Adrenal gland (tissue), 19 donors: ENCODE measurements at places on chromosomes 3 and 15. TPM values are rescaled to one million over a fixed set of nuclear protein-coding genes. Genes with fewer than 3 reads are reported as not detected.

The SUSD5 gene
- polyA plus RNA-seq: 0.57 TPM

DNA sequence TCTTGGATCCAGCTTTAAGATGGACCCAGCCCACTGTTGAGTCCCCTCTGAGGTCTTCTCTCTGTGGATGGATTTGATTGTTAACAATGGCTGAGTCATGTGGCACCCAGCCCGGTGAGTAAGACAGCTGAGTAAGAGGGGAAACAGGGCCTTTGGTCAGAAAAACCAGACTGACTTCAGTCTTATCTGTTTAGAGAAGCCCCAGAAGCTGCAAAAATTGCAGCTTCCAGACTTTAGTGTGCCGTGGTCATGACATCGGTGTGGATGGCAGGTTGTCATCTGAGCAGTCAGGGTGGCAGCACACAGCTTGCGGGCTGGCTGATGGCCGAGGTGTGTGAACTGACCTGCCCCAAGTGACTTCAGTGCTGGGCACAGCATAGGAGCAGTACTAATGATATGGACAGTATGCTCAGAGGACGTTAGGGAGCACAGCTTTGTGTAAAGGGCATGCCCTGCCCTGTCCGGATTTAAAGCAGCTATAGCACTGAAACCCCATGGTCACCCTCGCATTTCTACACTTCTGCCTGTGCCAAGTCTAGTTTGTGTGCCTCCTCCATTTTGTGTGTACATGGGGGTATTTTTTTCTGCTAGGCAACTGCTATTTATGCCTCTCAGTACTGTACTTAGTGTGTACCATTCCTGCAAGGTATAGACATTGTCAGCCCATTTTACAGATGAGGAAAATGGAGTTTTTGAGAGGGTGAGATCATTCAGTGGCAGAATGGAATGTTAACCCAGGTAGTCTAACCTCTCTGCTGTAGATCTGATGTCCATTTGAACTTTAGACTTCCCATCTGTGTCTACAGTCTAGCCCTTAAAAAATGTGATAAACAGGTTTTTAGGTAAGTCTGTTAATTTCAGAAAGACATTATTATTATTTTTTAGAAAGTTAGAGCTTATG, 44.4 kb downstream of the FLNB start:
- H3K4me1 ChIP-seq: peaks cover 61% of the 10 kb centered on the region
- peak overlapping the region; percentile 61 for H3K27ac ChIP-seq
- no peaks in the 10 kb centered on the region for H3K36me3 ChIP-seq
- H3K27me3 ChIP-seq: no peaks in the 10 kb centered on the region

GRCh38 chr3:184209146-184209923, 20.1 kb upstream of the VWA5B2 start:
- peak overlapping the region; percentile 16 for H3K27ac ChIP-seq
- no peaks in the 10 kb centered on the region for H3K36me3 ChIP-seq
- peak; percentile 53 for DNase-seq
- peaks cover 28% of the 10 kb centered on the region for H3K4me1 ChIP-seq

The IQCF5 gene
- polyA plus RNA-seq: not detected

The SLC2A2 gene
- not detected for polyA plus RNA-seq

The RHCG gene
- polyA plus RNA-seq: 4.1 TPM

The COL6A5 gene
- polyA plus RNA-seq: not detected
